Activated CD8-positive, alpha-beta memory T cell treated with anti-CD3 and anti-CD28 coated beads for 48 hours (primary cell): ENCODE measurements at places on chromosomes 16 and 17.

GRCh38 chr16:69589434-69590269, 23.9 kb downstream of the NFAT5 start:
- DNase-seq = no peak

GRCh38 chr16:85246473-85246872, 134.2 kb upstream of the CIBAR2 start:
- no peak for DNase-seq

DNA sequence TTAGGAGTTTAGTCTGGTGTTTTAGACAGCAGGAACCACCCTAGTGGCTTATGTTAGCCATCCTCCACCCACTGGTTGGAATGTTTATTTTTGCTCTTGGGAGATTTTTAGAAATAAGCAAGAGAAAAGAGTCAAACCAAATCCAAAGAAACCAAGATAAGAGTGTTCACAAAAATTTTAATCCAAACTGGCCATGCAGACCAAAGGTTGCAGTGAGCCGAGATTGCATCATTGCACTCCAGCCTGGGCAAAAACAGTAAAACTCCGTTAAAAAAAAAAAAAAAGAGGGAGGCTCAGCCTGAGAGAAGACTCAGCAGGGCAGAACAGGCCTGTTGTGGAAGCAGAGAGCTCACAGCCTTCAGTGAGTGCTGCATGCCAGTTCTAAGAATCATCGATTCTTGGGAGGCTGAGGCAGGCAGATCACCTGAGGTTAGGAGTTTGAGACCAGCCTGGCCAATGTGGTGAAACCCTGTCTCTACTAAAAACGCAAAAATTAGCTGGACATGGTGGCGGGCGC, 12.2 kb upstream of the C16orf54 start:
- DNase-seq = no peak

DNA sequence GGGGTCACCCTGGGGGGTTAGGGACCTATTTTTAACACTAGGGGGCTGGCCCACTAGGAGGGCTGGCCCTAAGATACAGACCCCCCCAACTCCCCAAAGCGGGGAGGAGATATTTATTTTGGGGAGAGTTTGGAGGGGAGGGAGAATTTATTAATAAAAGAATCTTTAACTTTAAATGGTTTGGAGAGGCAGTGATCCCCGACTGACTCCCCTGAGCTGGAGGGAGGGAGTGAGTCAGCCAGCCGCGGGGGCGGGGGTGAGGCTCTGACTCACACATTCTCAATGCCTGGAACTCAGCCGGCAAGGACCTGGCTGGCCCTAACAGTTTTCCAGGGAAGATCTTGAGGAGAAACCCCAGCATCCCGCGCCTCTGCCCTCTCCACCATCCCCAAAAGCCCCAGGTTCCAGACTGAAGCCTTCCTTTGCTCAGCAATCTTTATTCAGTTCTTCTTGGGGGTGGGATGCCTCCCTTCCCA, 1.5 kb downstream of the HCFC1R1 start:
- DNase-seq = no peak

GRCh38 chr17:78151514-78152008, 5.4 kb downstream of the C17orf99 start:
- no peak for DNase-seq
